ENCODE measurements at places on chromosomes 3 and 15.

DNA sequence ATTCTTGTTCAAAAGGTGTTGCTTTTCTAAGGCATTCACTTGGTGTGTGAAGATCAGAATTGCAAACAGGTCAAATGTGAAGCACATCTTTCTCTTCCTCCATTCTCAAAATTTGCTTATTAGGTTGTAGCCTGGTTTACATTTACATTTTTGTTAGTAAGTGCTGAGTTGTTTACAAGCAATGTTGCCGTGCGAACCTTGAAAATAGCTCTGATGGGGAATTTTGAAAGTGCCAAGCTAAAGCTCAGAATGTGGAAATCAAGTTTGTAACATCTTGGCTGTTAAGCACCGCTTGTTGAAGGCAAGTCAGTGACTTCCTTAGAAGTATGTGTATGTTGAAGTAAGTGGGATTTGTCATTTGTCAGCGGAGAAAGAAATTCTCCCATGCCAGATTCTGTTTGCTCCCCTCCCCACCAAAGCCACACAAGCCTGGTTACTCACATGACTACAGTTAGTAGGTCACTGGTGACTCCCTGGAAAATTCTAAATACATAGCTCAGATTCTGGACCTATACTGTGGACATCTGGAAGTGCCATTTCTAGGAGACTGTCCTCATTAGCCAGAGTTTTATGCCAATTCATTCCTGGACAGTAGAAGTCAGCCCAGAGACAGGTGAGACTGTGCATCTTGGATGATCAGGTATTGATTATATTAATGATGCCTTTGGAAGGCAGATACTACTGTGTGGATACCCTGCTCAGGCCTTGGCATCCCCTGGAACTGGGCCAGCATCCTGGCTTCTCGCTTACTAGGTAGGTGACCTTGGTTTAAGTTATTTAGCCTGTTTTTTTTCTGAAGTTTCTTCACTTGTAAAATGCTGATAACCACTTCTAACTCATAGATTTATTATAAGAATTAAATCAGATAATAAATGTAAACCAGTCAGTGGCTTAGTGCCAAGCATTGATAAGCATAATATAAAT is 390.6 kb upstream of the SEMA6D start:
- no peak for DNase-seq

GRCh38 chr3:77601823-77602415 is 562.0 kb downstream of the ROBO2 start:
- DNase-seq: no peak

DNA sequence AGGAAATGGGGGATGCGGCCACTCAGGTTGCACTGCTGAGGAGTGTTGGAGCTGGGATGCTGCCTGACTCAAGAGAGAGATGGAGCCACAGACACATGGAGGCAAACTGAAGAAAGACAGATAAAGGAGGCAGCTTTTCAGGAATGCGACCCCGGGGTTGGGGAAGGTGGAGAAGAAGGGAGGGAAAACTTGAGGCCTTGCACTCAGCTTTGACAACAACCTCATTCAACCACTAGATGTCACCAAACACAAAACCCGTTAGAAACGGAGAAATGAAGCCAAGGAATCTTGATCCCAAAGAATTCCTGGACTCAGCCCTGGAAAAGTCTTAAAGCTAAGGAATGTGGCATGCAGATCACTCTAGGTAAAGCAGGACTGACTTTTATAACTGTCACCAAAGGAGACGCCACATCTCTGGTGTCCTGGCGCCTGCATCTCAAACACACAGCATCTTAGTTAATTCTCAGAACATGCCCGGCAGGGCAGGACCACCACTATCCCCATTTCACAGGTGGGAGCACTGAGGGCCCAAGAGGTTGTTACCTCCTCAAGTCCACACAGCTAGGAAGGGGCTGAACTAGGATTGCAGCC is 59.6 kb upstream of the LMCD1 start:
- DNase-seq: no peak

GRCh38 chr15:35289024-35289617 is 204.0 kb upstream of the NANOGP8 start:
- DNase-seq: no peak

DNA sequence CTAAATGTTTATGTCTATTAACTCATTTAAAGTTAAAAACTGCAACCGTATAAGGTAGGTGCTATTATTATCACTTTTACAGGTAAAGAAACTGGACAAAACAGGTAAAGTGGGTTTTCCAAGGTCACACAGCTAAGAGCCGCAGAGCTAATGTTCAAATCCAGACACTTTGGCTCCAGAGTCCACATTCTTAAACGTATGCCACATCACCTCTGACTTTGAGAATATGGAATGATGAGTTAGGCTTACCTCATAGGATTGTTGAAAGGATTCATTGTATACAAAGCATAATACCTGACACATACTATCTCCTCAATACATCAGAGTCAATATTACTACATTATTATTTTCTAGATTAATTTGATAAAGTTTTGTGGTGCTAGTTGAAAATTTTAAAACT is 240.9 kb upstream of the STT3B start:
- DNase-seq: no peak

DNA sequence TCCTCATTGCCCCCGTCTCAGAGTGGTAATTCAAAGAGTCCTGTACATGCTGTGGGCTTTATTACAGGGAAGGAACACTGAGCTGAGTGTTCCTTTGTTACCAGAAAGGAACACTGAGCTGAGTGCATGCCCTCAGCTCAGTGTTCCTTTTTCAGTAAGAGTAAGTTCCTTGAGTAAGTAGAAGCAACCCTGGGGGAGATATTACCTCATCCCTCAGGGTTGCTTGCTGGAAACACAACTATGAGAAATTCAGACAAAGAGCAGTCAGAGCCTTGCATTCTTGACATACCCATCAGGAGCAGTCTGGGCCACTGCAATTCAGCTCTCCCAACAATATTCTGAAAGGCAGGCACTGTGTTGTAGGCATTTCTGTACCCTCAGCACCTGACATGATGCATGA is 17.0 kb downstream of the CHRM5 start:
- no peak for DNase-seq

DNA sequence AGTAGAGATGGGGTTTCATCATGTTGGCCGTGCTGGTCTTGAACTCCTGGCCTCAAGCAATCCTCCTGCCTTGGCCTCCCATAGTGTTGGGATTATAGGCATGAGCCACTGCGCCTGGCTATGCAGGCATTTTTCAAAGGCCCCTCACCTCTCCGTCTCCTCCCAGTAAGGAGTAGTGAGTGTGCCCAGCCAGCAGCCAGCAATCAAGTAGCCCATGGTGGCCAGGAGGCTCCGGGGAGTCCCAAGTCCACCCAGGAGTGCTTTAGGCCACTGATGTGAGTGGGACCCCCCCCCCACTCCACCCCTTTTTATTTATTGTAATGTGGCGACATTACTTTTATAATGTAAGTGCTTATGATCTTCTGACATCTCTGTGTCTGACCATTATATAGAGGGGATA is 8.1 kb downstream of the ISG20 start:
- DNase-seq: no peak

GRCh38 chr15:37040072-37040742 is 60.1 kb downstream of the MEIS2 start:
- no peak for DNase-seq

GRCh38 chr3:141123677-141124410 is 72.7 kb downstream of the SPSB4 start:
- DNase-seq: no peak

GRCh38 chr3:170680593-170680992 is 94.7 kb upstream of the SLC7A14 start:
- no peak for DNase-seq

GRCh38 chr3:94904156-94904674 is 841.4 kb downstream of the NSUN3 start:
- DNase-seq: no peak

DNA sequence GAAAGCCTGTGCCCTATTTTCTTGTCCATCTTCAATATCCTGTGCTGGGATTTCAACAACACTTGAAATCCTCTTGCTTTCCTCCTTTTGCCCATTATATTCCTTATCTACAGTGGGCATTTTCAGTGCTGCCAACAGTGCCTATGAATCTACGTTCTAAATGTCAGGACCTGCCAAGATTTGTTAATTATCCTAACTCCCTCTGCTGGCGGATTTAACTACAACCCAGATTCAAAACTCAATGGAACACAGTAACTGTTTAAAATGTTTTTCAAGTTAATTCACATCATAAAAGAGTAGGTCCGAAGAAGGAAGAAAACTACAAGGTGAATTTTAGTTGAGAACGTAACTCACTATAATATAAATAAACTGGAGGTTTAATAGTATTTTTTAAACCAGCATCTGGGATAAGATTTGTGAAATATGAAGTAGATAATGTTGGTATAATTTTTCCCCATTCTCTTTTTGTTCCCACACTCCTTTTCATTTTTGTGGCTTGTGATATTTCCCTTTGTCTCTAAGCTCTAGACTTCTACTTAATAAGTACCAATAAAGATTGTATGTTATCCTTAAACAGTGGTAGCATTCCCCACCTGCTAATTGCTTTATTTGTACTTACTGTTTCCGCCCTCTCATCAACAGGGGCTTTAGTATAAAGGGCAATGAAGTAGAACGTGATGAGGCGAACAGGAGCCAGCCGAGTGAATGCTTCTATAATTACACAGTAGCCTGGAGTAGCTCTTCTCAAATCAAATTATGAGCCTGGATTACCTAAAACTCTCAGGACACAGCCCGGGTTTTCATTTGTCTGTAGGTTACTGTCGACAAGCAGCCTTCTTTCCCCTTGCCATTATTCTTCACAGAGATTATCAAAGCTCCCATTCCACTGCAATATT is 302.5 kb upstream of the ATP11B start:
- DNase-seq: no peak

- no peak for DNase-seq
Observed at GRCh38 chr15:100111125-100112060, 230.4 kb downstream of the ADAMTS17 start.

- DNase-seq: no peak
Observed at GRCh38 chr3:101300073-101300472, 20.3 kb downstream of the IMPG2 start.

DNA sequence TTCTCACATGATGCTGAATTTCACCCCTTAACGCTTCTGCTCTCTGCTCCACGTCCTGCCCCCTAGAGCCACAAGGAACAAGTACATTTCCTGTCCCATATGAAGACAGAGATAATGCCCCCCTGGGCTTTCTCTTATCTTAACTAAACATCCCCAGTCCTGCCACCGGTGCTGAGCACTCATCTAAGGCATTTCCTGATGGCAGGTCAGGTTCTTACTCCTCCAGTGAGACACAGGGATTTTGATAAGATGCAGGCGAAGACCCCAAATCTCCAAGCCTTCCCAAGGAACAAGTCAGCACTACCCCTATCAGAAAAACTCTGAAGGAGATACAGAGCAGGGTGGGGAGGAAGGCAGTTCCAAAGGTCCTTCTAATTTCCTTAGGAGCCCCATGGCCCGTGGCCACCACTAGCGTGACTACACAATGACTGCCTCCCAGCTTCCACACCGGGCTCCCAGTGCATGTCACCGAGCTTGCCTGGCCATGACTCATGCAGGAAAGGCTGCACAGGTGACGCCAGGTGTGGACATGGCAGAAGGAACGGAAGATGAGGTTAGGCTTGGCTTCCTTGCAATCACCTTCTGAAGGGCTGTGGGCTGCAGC is 152.9 kb downstream of the XXYLT1 start:
- no peak for DNase-seq

- DNase-seq: no peak
Observed at GRCh38 chr15:73660455-73660854, 23.7 kb upstream of the CD276 start.

DNA sequence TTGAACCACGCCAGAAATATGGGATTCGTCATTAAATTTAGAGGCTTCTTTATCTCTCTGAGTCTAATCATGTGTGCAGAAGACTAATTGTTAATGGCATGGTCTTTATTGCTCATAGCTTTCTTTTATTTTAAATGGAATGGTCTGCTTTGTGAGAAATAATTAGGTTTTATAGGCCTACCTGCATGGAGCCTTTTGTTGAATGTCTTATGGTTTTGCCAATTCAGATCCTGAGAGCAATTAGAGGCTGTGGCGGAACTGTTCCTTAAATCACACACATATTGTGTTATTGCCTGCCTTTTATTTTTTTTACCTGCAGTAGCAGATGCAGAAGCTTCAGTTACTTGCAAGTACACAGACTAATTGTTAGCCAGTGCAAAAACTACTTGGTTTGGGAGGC is 306.2 kb downstream of the NLGN1 start:
- no peak for DNase-seq

DNA sequence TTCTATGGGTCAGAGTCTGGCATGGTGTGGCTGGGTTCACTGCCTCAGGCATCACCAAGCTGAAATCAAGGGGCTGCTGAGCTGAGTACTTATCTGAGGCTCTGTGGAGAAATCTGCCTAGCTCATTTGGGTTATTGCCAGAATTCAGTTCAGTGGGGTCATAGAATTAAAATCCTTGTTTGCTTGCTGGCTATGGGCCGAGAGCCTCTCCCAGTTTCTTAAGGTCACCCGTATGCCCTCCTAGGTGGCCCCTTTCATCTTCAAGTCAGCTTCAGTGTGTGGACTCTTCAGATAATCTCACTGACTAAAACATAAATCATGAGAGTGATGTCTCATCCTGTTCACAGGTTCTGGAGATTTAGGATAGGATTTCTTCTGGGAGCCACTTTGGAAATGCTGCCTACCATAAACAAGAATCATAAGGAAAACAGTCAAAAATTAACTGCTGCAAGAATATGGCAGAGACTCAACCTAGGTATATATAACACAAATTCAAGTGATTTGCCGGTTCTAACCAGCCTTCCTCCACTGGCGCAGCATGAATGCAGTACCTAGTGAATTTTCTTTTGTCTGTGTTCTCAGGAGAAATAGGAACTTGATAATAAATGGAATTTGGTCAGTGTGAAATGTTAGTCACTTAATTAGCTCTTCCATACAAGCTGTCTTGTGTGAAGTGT is 5.3 kb downstream of the CP start:
- DNase-seq: no peak

- DNase-seq: no peak
Observed at GRCh38 chr15:99096894-99097426, 7.9 kb upstream of the SYNM start.

- DNase-seq: no peak
Observed at GRCh38 chr3:151440940-151441339, 19.9 kb downstream of the IGSF10 start.

GRCh38 chr3:46400000-46400734 is 6.7 kb downstream of the CCR5AS start:
- DNase-seq: no peak

DNA sequence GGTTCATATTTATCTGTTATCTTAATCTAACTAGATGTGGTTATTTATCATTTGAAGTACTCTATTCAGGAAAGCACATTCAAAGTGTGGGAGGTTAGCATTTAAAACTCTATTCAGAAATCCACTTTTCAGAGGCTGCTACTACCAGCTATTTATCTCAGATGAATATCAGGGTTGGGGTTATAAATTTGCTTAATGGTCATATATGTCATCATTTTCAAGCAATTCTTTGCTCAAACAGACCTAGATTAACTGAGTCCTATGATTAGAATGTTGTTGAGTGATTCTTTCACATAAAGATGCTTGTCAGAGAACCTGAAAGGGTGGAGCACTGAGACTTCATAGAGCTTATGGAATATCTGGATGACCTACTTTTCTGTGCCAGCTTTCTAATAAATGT is 436.9 kb upstream of the TGFBR2 start:
- no peak for DNase-seq

Data from cortex of kidney (tissue), 1 donor.